Central memory CD4-positive, alpha-beta T cell (primary cell): ENCODE measurements at places on chromosomes 1 and 21.

GRCh38 chr1:172530000-172530399 is 3.0 kb upstream of the SUCO start:
- DNase-seq, result no peak

DNA sequence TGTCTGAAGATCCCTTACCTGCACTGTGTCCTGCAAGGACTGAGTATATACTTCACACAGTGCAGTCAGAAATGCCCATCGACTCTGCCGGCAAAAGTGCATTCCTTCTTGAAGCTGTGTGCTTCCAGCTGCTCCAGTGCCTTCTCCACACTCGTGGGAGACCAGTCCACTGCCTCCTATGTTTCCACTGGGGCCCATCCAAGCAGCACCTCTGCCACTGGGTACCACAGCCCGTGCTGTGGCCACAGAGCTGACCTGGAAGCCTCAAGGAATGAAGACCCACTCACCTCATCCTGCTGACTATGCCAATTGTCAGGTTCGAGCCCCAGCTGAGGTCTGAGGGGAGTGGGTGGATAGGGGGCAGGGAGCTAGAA is 108.1 kb downstream of the GDAP2 start:
- no peak for DNase-seq

- no peak for DNase-seq
Measured at GRCh38 chr1:85447006-85447943, 17.7 kb downstream of the DDAH1 start.

- DNase-seq, result no peak
Measured at GRCh38 chr1:54417123-54417522, 10.9 kb upstream of the SSBP3 start.

DNA sequence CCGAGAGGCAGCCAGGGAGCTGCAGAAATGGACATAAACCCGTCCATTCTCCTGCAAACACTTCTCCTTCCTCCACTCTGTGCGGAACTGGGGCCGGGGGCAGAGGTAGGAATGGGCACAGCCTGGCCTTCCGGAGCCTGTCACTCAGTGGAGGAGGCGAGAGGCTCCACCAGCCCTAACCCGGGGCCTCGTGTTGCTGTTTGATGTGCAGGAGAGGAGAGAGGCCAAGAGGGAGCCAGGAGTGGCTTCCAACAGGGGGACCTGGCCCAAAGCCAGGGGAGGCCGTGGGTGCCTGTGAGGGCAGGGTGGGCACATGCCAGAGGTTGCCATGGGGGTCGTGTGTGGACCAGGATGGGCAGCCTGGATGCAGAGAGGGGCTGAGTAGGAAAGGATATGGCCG is 158.1 kb upstream of the ARHGEF16 start:
- no peak for DNase-seq

- no peak for DNase-seq
Measured at GRCh38 chr1:155307247-155307740, 1.4 kb upstream of the FDPS start.

- DNase-seq, result no peak
Measured at GRCh38 chr1:109152196-109152595, 38.3 kb downstream of the ELAPOR1 start.

DNA sequence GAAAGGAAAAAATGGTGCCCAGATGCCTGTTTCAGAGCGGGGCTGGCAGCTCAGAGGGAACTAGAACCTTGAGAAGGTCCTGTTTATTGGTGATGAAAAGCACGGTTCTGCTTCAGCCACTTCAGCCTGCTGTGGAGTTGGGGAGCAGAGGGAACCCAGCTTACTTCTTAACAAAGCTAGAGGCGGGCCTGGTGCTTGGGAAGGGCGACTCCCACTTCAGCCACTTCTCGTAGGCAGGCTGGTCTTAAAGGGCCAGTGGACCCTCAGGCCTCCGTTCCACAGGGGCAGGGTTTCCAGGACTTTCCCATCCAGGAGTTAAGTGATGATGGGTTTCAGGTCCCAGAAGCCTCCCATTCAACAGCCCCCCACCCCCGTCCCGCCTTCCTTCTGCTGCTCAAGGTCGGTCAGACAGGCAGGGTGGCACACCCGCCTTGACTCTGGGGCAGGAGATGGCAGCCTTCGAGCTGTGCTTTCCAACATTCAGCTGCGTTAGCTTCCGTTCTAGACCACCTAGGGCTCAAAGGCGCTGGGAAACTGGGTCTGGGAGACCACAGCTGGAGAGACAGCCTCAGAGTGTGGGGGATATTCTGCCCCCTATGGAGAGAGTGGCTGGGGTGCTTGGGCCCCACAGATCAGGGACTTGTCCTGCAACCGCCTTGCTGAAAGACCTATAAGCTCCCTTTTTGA is 3.4 kb downstream of the RUNX3 start:
- DNase-seq, result no peak

GRCh38 chr1:156755527-156755950 is 4.1 kb upstream of the HDGF start:
- no peak for DNase-seq

DNA sequence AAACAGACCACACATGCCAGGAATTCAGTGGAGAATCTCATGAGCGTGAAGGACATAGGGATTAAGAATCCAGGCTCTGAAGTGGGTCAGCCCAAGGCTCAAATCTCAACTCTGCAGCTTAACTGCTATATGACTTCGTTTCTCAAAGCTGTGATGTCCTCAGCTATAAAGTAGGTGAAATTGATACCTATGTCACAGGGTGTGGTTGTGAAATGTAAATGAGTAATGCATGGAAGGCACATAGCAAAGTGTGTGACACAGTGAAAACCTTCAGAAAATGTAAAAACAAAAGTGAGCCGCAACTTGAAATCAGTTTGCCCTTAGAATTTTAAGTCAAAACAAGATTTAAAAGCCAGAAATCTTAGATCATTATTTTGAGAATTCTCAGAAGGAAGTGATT is 145.7 kb upstream of the PRMT6 start:
- DNase-seq, result no peak

DNA sequence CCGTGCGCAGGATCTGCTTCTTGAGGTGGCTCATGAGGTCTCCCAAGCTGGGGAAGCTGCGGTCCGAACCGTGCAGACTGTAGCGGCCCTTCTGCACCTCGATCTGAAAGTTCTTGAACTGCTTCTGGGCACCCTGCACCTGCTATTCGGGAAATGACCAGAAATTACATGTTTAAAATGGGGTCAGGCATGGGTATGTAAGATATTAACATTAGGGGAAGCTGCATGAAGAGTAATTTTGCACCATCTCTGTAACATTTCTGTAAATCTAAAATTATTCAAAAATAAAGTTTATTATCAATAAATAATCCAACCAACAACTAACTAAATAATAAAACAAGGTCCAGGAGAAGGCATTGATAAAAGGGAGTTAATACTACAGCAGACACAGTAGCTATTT is 110.7 kb downstream of the RAVER2 start:
- no peak for DNase-seq

- no peak for DNase-seq
Measured at GRCh38 chr1:30734580-30734979, 11.2 kb upstream of the MATN1 start.

DNA sequence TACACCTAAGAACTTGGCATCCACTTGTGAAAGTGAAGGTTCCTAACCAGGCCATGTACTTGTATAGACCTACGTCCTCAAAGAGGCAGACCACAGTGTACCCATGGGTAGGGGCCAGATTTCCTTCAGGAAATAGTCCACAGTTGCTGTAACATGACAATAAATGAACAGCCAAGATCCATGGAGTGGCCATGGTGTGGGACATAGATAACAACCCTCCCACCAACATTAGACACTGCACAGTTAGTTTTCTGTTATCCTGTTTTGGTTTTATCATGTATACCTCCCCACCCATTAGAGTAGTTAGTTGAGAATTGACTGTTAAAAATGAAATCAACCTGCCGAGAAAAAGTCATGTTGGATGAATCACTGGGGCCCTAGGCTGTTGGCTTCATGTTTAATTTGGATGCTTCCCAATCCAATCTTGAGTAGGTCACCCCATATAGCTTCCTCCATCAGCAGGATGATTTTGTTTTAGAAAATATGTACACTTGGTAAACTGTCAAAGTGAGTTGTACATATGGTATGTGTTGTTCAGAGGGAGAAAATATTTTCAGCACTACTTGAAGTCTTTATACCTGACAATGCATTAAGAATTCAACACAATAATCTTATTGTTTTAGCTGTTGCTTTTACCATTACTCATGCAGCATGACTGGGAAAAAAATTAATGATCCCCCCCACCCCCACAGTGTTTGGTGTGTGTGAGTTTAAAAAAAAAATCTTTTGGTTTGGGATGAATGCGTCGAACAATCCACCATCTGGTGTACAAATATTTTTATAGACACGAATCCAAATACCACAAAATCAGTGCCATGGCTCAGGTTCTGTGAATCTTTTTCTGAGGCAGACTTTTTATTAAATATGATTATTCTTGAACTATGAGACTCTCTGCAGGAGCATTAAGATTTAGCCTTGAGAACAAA is 88.3 kb upstream of the ARHGAP29 start:
- no peak for DNase-seq

GRCh38 chr1:49166031-49166430 is 389.3 kb upstream of the BEND5 start:
- DNase-seq, result no peak

- no peak for DNase-seq
Measured at GRCh38 chr1:228835911-228836310, 100.6 kb downstream of the RHOU start.
